Activated naive CD8-positive, alpha-beta T cell treated with anti-CD3 and anti-CD28 coated beads, Interleukin-2, amount 10 ng/mL, durations not matched to agents 7 days and 5 days (primary cell): ENCODE measurements at places on chromosomes 1 and 21. TPM values are rescaled to one million over a fixed set of nuclear protein-coding genes. Genes with fewer than 3 reads are reported as not detected.
A peak's percentile ranks its signal among the peaks of the same experiment; 100 is the strongest.

MCOLN2 gene
- total RNA-seq, result 19.9 TPM

CD34 gene
- total RNA-seq, result not detected

ADCY10 gene
- 0.20 TPM for total RNA-seq

ATP6V1G3 gene
- total RNA-seq, result not detected

GSTM5 gene
- total RNA-seq, result not detected

TMEM69 gene
- total RNA-seq, result 21.8 TPM

SH3D21 gene
- total RNA-seq, result 26.5 TPM

FLG2 gene
- total RNA-seq, result not detected

CD160 gene
- 0.53 TPM for total RNA-seq

NEGR1 gene
- total RNA-seq, result not detected

BCL10 gene
- total RNA-seq, result 31.7 TPM

CEPT1 gene
- 44.1 TPM for total RNA-seq

LDLRAD1 gene
- total RNA-seq, result not detected

SPOCD1 gene
- 0.34 TPM for total RNA-seq

- peak; percentile 13 for DNase-seq
These were observed 5.7 kb downstream of the SLC19A1 start for GRCh38 chr21:45536301-45537081.

- no peak for DNase-seq
These were observed 2.5 kb downstream of the RHOC start for GRCh38 chr1:112704391-112704933.

DNA sequence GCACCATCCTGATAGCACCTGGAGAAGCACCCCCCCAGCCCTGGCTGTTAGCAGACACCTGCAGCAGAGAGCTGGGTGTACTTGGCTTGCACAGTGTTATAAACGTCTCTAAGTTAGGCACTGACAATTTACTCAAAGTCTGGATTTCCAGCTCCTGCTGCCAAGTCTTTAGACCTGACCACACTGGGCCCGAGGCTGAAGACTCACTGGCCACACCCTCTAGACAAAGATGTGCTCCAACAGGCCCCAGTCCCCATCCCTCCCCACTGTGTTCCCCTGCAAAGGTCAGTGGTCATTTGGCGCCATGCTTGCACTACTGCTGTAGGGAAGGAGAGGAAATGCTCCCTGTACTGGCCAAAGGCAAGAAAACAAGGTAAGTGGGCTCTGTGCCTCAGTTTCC, 31.1 kb downstream of the PADI6 start:
- DNase-seq, result no peak

GRCh38 chr1:56890229-56890628, 35.6 kb downstream of the C8A start:
- DNase-seq, result no peak

DNA sequence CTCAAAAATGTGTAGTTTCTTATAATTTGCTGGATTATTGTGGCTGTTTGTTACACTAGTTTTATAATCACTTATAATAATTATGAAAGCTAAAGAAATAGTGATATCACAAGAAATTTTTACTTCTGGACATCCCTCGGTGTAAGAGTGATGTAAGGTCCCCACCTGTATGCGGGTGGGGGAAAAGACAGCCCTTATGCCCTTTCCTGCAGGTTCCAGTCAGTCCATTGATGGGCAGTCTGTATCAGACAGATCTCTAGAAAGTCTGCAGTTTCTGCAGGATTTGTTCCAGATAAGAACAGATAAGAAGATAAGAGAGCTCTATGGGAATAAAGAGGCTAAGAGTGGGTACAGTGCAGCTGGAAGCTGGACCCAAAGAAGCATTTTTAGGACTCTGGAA, 89.3 kb downstream of the NTNG1 start:
- DNase-seq, result no peak

- no peak for DNase-seq
These were observed 19.8 kb downstream of the CHI3L2 start for GRCh38 chr1:111247125-111247838.

DNA sequence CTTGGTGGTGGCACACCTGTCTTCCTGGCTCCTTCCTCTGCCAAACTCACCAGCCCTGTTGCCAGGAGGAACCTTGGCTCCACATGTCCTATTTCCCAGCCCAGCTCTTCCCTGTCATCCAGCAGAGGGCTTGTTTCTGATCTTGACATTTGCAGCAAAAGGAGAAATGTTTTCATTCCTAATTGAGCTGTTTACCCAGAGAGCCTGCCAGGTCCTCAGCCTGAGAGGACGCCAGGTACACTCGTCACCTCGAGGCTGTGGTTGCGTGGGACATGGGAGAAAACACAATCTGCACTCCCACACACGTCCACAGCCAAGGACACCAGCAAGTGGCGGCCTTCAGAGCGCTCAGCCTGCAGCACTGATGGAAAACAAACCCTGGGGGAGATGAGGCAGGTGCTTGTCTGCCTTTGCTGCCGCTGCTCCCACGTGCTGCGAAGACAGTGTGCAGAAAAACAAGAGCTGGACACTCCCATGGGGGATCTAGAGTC, 132.8 kb upstream of the CD34 start:
- no peak for DNase-seq

GRCh38 chr1:111921948-111922347, 67.5 kb downstream of the KCND3 start:
- DNase-seq, result no peak

GRCh38 chr1:87678266-87678665, 349.6 kb downstream of the LMO4 start:
- no peak for DNase-seq

DNA sequence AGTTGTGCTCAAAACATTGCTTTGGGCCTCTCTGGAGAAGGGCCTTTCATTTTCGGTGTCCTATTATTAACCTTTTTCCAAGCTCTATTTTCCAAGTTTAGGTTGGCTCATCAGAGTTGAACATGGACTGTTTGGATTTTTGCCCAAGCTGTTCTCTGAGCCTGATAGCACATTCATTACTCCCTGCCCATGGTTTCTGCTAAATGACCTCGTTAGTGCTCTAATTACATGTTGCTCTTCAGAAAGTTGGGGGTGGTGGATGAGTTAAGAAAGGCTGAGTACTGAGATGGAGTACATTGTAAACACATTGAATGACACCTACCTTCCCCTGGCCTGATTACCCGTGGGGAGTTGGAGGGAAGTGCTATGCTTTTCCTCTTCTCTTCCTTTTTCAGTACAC, 38.9 kb downstream of the LMO4 start:
- DNase-seq, result no peak

- no peak for DNase-seq
These were observed 123.9 kb downstream of the PRDM2 start for GRCh38 chr1:13823936-13824335.
